ENCODE measurements at places on chromosomes 12 and 14. TPM values are rescaled to one million over a fixed set of nuclear protein-coding genes. Genes with fewer than 3 reads are reported as not detected.

RERGL gene
- total RNA-seq: not detected

COX14 gene
- total RNA-seq: 73.3 TPM

SERPINA9 gene
- not detected for total RNA-seq

HVCN1 gene
- 0.50 TPM for total RNA-seq

RIPK3 gene
- total RNA-seq: 1.8 TPM

SPIC gene
- total RNA-seq: not detected

MYO1A gene
- not detected for total RNA-seq

ACVRL1 gene
- total RNA-seq: 2.1 TPM

FGF6 gene
- total RNA-seq: not detected

KLRF1 gene
- 0.15 TPM for total RNA-seq

FAM186B gene
- total RNA-seq: 0.35 TPM

DTX1 gene
- total RNA-seq: 0.35 TPM

GRCh38 chr12:95411057-95411456, 62.9 kb upstream of the METAP2 start:
- no peak for DNase-seq

GRCh38 chr14:73758392-73759182, 44.4 kb upstream of the PNMA1 start:
- peak; percentile 53 for DNase-seq

- no peak for DNase-seq
Observed at GRCh38 chr14:90815822-90816662, at the start of gene TTC7B. TTC7B (minus strand) TSS chr14:90816430; CDS start chr14:90816295, 135 bp downstream.

GRCh38 chr12:122836027-122836921, 1.0 kb downstream of the HIP1R start:
- DNase-seq: peak; percentile 52

GRCh38 chr14:96272777-96273473, 16.9 kb downstream of the BDKRB1 start:
- DNase-seq: peak; percentile 34

DNA sequence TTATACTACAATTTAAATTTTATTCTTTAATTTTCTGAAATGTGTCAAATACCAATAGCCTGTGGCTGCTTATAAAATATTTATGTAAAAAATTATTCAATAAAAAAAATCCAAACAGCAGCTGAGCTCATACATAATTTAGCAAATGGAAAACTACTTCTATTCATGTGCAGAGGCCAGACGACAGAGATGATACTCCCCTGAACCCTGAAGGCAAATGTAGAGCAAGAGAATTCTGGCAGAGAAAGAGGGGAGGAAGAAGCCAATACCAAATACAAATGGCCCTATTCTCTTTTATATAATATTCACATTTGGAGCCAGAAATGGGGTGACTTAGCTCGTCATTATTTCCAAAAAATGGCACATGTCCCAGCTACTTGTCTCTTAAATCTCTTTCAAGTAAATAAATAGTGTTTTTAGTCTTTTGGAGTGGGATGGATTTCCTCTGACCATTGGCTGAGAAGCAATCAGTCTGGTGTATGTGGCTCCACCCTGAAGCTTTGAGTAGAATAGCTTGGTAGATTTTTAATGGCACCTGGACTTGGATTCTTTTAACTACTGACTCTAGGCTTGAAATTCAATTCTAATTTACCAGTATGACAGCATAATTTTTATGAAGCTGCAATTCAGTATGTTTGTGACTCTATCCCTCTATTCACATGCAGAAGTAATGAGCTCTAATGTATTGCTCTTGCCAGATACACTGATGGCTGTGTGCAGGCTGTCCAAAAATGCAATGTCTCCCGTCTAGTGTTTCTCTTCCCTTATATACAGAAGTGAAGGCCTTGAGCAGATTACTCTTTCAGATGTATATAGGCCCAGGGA, 113.4 kb upstream of the SCAF11 start:
- no peak for DNase-seq

DNA sequence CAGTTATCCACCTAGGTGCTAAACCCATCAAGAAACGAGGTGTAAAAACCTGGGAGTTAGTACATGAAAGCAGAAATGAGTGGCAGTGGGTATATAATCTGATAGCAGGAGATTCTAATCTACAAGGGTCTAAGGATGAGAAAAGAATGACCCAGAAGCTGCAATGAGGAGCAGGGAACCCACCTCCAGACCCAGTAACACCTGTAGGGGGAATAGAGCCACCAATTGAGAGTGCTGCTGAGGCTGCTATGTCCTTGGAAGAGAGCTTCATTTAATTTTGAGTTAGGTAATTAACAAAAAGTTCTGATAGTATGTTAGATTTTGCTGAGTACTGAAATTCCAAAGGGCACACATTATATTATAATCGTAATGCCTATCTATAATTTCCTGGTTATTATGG, 89.8 kb downstream of the KITLG start:
- DNase-seq: no peak

- no peak for DNase-seq
Observed at GRCh38 chr12:104250366-104251125, 35.0 kb downstream of the TXNRD1 start.

DNA sequence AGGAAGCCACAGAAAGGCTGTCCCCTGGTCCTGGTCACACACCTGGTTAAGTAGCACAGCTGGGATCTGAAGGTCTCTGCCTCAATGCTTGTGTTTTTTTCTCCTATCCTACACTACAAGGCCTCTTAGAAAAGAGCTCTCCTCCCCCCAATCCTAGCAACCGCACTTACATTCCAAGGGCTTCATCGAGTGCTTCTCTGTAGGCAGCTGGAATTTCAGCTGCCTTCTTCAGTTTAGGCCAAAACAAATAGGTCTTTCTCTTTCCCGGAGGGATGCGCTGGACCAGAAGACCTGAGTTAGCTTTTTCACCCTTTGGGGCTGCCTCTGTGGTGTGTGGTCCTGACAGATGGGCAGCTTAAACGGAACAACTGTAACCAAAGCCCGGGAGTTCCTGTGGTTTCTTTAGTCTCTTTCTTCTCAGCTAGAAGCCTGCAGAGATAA, 109.7 kb downstream of the GPATCH2L start:
- DNase-seq: no peak

GRCh38 chr14:62657376-62657775, 387.9 kb downstream of the KCNH5 start:
- no peak for DNase-seq

- DNase-seq: no peak
Observed at GRCh38 chr12:24460099-24460498, 488.8 kb downstream of the BCAT1 start.

DNA sequence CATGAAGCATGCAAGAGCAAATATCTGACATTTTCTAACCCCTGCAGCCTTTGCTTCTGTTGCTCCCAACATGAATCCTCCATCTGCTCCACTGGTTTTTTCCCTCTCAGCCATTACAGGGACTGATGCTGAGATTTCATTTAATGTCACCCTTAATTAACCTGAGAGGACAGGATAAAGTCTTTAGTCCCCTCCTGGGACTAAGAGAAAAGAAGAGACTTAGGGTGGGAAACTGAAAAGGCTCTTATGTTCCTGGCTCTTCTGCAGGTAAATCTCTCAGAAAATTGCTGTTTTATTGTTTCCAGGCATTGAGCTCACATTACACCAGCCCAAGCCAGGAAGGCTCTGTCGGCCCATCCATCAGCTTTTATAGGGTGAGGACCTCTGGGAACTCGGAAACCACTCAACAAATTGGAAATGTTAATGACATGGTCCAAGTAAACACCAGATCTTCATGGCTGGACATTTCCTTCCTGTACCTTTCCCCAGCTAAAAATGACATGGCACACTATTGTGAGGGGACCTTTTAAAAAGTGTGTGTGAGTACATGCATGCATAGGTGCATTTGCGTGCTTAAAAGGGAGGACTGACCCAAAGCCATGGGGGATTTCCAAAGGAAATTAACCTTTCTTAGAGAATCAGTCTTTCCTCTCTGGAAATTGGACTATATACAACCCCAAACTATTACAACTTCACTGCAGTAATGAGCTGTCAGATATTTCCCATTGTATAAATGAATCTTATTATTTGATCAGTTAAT, 408.1 kb upstream of the TMTC1 start:
- DNase-seq: no peak

- DNase-seq: no peak
Observed at GRCh38 chr12:115872212-115872611, 405.3 kb downstream of the MED13L start.

DNA sequence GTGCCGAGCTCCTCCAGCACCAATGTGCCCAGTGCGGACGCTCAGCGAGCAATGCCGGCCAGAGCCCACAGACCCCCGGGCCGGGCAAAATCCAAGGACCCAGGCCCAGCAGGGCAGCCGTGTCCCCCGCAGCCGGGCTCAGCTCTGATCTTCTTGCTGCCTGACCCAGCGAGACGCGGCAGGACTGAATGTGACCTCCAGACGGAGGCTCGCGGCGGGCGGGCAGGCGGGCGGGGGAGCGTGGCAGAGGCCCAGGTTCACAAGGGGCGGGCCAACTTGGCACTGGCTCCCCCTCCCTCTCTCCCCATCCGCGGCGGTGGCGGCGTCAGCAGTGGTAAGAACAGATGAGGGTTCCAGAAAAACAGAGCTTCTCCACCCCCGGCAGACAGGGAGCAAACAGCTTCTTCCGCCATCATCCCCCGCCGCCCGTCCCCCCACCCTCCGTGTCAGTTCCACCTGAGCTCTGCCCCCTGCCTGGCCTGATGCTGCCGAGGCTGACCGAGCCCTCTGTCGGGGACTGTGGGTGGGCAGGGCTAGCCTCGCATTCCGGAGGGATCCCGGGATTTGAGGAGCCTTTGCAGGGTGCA, 94.3 kb downstream of the RFLNA start:
- peak; percentile 64 for DNase-seq

GRCh38 chr12:27261866-27262265, 17.8 kb downstream of the STK38L start:
- no peak for DNase-seq

DNA sequence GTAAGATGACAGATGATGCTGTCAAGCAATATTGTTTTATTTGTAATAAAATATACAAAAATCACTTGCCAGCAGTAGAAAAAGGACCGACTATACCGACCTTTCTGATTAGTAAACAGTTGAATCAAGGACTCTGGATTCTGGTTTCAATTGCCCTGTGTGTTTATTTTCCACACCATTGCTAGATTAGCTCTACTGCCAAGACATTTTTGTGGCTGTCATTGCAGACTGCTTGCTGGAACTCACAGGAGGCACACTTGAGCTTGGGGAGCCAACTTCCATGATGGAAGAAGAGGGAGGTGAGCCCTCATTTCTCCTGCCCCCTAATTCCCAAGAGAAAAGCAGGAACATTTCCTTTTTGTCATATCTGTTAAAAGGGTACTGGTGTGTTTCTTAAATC, 51.3 kb downstream of the MAPKAPK5 start:
- DNase-seq: no peak

GRCh38 chr12:4506870-4507269, 31.8 kb upstream of the RAD51AP1 start:
- peak; percentile 44 for DNase-seq

DNA sequence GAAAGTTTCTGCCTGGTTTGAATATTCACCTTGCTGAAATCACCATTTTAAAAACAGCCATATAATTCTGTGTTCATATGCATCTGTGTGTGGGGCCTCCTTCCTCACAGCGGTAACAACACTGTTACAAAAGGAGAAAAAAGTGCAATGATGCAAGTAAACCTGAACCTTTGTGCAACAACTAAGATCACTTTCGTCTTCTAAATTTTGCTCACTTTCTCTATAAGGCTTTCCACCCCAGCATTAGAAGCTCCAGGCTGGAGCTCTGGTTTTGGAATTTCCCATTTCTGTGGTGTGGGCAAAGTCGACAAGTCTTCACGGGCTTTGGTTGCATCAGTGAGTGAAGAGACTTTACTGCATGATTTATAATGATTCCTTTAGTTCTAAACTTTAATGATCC, 18.4 kb downstream of the FGD6 start:
- peak; percentile 64 for DNase-seq

GRCh38 chr14:58771016-58771415, 133.3 kb downstream of the DACT1 start:
- no peak for DNase-seq

DNA sequence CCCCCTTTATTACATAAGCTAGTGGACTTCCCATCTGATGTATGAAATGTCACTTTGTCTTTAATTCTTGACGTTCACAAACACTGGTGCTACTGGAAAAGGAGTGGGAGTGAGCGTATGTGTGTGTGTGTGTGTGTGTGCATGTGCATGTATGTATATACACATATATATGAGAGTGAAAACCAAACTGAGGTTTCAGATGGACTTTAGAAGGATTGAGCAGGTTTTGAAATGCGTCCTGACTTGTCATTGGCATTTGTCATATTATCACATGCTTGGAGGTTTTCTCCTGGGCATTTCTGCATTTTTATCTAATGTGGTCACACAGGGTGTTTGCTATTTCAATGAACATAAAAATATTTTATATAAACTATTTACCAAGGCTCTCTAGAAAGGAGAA, 1085.9 kb downstream of the BCL11B start:
- DNase-seq: no peak

DNA sequence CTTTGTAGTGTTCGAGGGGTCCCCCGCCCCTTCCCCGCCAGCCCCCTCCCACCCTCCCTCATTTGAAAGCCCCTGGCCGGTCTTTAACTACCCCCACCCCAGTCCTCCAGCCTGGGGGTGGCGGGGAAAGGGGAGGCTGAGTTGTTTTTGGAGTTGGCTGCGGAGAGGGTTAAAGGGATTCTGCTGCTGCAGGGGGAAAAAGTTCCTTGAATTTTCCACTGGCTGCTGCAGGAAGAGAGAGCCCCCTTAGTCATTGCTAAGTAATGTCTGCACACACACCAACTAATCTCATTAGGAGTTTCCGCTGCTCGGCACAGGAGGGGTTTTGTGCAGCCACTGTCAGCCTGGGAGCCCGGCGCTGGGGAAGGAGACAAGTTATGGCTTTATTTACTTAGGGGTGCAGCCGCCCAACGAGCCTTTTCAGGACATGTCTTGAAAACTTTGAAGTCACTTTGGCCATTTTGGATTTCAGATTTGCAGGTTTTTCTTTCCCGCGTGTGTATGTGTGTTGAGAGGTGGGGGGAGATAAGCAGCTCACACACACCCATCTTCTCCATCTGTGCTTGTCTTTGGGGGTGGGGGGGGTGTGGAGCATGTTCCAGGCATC, 1.8 kb downstream of the ELK3 start:
- DNase-seq: peak; percentile 73

GRCh38 chr14:96203635-96204034, 1.0 kb upstream of the BDKRB2 start:
- no peak for DNase-seq

DNA sequence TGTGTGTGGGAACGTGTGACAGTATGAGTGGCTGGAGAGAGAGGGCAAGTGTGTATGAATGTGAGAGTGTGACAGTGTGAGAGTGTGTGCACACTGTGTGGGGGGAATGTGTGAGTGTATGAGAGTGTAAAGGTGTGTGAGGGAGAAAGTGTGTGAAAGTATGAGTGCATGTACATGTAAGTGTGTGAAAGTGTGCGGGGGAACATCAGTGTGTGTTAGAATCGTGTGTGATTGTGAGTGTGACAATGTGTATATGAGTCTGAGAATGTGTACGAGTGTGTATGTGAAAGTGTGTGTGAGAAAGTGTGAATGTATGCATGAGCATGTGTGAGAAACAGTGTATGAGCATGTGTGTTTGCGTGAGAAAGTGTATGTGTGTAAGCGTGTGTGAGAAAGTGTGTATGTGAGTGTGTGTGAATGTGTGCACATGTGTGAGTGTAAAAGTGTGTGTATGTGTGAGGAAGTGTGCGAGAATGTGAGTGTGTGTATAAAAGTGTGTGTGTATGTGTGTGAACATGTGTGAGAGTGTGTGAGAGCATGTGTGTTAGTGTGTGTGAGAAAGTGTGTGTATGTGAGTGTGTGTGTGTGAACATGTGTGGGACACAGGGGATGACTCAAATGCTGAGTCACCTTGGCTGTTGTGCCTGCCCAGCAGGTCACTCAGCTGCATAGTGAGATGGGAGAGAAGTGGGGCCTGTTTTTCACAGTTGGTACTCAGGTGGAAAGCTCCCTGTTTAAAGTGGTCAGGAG, 220.5 kb upstream of the TBX3 start:
- DNase-seq: peak; percentile 70

All from renal cortical epithelial cell (primary cell).